ENCODE measurements at places on chromosomes 5 and 9. TPM values are rescaled to one million over a fixed set of nuclear protein-coding genes. Genes with fewer than 3 reads are reported as not detected.

Gene SLC23A1
- total RNA-seq = 0.69 TPM

Gene IL4
- total RNA-seq = not detected

Gene CDC25C
- total RNA-seq = 2.1 TPM

Gene PITX1
- not detected for total RNA-seq

Gene PRRC2B
- total RNA-seq = 202 TPM

Gene NANS
- total RNA-seq = 27.2 TPM

Gene NPR2
- total RNA-seq = 11.3 TPM

Gene NAA35
- 61.8 TPM for total RNA-seq
